SK-N-SH treated with all-trans-retinoic acid at 6 μM for 48 hours (cell line): ENCODE measurements at places on chromosomes 4 and X.
A peak's percentile ranks its signal among the peaks of the same experiment; 100 is the strongest.

DNA sequence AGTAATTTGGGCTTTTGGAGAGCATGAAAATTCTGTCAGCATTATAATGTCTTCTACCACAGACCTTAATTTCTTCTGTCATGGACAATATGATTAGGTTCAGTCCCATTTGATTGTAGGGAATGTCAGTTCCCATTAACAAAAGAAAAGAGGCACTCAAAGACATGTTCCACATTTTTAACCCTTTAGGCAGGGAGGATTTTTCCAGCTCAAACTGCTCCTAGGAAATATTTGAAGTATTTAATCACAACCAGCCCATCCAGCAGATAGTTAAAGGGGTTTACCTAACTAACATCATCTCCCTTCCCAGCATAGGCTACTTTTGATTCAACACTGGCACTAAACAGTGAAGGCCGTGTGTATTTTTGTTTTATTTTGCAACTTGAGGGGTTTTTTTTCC, 256.0 kb downstream of the DHX15 start:
- ATAC-seq, result no peak

DNA sequence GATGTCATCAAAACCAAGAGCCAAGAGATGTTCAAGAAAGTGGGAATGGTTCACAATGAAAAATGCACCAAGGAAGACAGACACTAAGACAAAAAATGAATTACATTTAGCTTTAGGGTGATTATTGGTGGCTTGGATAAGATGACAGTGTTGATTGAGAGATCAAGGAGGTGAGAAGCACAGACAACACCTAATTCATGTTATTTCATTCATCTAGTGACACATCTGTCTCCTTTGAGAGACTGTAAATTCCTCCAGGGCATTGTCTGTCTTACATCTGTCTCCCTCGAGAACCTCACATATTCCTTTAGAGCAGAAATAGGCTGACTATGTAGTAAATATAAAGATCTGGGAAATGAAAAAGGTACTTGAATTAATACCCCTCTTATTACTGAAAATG, 94.2 kb upstream of the SMIM31 start:
- ATAC-seq, result no peak

DNA sequence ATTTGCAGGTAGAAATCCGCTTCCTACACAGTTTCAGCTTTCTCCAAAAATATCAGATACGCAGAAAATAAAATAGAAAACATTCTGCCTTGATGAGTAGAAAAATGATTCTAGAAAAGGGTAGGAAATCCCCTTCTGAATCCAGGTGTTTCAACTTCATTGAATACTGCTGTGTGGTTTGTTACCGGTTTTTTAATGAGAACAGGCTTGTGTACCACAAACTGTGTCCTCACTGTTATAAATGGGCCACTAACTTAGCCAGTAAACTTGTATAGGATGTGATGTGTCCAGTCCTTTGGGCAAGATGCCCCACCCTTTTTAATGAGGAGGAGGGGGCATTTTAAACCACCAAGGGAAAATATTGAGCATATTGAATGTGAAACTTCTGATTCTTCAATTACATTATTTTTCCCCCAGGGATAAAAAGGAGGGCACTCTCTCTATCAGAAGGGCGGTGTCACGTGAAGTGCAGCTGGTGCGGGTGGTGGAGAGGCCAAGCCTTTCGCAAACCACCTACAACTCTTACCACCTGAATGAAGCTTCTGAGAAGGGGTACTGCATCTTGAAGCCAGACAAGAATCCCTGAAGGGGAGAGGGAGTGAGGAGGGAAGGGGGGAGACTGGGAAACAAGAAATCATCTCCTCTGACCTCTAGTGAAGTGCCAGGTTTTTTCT, 4.5 kb downstream of the CXXC4 start:
- ATAC-seq, result no peak

GRCh38 chr4:38868059-38868960, 704 bp downstream of the FAM114A1 start:
- peak; percentile 44 for ATAC-seq

GRCh38 chr4:103032574-103032973, 13.1 kb upstream of the SLC9B1 start:
- ATAC-seq, result peak; percentile 81

- ATAC-seq, result no peak
These were observed 69.2 kb upstream of the MAML3 start for GRCh38 chr4:140223056-140223810.

GRCh38 chrX:121931567-121931966, 884.2 kb downstream of the GLUD2 start:
- no peak for ATAC-seq

- no peak for ATAC-seq
These were observed 25.5 kb downstream of the TBC1D19 start for GRCh38 chr4:26609391-26609790.

- ATAC-seq, result peak; percentile 88
These were observed 47.9 kb downstream of the SOWAHB start for GRCh38 chr4:76850010-76850441.

- ATAC-seq, result peak; percentile 81
These were observed 42.5 kb upstream of the C1GALT1C1 start for GRCh38 chrX:120672389-120672788.

- no peak for ATAC-seq
These were observed 41.3 kb upstream of the PRKG2 start for GRCh38 chr4:81256059-81256970.

DNA sequence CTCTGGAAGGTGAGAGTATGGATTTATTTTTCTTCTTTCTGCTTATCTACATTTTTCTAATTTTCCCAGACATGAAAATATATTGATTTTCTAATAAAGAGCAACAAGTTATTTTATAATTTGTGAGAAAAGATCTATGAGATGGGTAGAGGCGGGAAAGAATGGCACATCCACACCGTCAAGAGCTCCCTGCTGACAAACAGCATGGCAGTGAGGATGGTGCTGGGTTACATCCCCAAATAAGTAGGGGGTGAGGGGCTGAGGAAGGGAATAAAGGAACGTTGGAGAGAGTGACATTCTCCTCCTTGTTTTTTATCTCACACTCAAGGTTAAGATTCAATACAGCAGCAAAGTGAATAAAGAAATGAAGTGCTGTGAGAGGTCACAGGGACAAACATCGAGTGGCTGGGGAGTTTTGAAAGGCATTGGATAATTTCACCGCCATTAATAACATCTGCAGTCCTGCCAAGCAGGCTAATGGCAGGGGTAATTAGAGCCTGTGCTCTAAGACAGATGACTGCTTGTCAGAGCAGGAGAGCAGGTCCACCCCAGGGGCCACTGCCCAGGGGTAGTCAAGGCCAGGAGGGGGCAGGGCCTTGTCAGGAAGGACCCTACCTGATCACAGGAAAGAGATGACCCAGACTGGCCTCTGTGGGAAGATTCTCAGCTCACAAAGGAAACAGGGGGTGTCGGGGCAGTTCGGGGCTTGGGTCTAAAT, 323.8 kb downstream of the FBXW7 start:
- no peak for ATAC-seq

- ATAC-seq, result no peak
These were observed 423.3 kb downstream of the MAGEE1 start for GRCh38 chrX:76850851-76851250.

DNA sequence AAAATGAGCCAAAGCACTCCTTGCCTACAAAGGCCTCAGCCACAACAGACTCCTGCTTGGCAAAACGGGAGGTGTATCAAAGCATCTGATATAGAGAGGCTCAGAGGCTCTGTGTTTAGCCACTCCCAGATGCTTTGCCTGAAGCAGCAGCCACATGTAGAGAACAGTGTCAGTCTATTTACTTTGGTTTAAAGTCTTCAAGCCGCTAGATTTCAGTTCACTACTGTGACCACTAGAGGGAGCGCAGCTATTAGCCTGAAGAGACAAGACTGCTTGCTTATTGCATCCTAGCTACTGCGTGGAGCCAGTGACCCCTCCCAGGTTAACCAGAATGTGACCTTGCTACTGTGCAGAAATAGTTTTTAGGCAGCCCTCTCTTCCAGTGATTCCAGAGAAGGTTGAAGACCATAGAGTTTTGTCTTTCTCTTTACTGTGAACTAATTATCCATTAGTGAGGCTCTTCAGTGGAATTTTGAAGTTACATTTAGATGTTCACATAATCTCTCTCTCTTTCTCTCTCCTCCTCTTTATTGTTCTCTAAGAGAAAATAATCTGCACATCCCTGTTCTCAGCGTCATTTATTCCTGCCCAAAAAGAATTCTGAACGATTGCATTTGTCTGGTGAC, 39.3 kb downstream of the BMP3 start:
- ATAC-seq, result peak; percentile 99

GRCh38 chr4:183729430-183730328, 70.6 kb downstream of the TRAPPC11 start:
- ATAC-seq, result no peak; the same call in 2 of the 3 replicates

DNA sequence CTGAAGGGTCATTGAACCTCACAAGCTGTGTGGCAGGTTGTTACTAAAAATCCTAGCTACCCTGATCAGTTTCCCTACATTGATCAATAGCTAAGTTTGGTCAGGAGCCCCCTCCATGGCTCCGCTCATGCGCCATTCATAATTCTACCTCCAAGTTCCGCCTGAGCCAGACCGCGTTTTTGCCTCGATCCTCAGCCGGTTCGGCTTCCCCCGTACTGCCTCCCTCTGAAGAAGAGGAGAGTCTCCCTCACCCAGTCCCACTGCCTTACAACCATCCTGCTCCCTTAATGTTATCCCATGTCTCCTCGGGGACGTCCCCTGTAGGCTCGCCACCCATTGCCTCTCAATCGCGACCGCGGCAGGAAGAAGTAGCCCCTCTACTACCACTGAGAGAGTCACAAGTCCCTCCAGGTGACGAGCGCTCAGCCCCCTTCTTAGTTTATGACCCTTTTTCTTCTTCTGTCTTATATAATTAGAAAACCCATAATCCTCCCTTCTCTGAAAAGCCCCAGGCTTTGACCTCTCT, 158.2 kb downstream of the DEFB131A start:
- ATAC-seq, result no peak

- no peak for ATAC-seq
These were observed 1384.4 kb upstream of the PCDH10 start for GRCh38 chr4:131764730-131765129.

GRCh38 chrX:3271183-3271833, 75.1 kb downstream of the MXRA5 start:
- peak; percentile 55 for ATAC-seq

DNA sequence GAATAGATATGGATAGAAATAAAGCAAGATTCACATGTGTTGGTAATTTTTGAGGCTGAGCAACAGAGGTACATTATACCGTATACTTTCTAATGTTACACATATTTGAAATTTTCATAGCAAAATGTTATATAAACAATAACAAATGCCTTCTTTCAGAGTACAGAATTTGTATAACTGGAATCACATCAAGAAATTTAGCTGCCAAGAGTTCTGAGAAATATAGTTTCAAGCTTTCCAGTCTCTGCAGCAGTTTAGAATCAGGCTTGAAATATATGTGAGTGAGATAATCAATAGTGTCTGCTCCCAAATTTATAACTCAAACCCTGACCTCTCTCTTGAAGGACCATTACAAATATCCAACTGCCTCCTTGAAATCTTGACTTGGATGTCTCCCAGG, 23.8 kb downstream of the FAM184B start:
- no peak for ATAC-seq

DNA sequence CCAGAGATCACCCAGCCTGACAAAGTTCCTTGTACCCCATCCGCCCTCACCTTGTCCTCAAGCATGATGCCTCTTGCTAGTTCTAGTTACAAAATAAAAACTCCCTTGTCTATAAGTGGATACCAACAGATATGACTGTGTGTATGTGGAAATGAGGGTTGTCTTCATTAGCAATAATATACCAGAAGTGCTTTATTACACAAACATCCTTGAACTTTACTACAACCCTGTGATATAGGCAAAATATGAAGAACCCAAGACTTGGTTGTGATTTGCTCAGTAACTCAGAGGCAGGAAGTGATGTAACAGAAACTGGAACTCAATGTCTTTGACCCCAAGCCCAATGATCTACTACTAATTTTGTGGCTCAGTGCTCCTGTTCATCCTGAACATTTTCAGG, 97.6 kb downstream of the AKAP4 start:
- no peak for ATAC-seq

DNA sequence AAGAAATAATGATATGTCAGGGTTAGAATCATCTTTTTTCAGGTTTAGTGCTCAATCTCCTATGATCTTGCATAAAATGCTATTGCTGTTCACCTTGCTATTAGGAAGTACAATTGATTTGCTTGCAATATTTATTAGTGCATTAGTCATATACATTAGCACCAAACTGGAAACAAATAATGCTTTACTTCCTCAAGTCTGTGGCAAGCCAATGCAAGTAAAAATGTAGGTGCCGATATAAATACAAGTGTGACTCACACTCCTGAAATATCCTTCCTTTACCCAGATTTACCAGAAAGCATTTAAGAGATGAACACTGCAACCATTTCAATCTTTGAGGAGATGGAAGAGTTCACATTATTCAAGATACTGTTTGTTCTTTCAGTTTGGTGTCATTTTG, 1487.7 kb upstream of the ADGRL3 start:
- no peak for ATAC-seq

DNA sequence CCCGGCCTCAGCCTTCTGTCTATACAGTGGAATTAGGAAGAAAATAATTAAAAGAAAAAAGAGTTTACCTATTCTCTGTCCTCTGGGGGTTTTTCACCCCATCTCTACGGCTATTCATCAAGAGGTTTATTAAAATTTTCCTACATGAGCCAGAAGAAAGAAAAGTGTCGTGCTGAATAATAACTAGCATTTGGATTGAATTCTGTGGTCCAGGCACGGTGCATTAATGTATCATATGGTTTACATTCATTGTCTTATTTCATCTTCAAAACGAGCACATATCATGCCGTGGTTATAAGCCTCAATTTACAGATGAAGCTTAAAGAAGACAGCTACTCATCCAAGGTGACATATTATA, 5.4 kb upstream of the NAA15 start:
- no peak for ATAC-seq

- ATAC-seq, result peak; percentile 77
These were observed 916 bp downstream of the MXRA5 start for GRCh38 chrX:3345281-3346191.
